ENCODE measurements at places on chromosomes 6 and 20.

- DNase-seq = no peak
Measured at GRCh38 chr6:45548657-45549515, 171.2 kb upstream of the SUPT3H start.

- no peak for DNase-seq
Measured at GRCh38 chr6:56507517-56507916, 135.2 kb downstream of the DST start.

- no peak for DNase-seq
Measured at GRCh38 chr6:44682280-44682679, 294.8 kb downstream of the CDC5L start.

GRCh38 chr6:107746461-107747030 lies 77.6 kb downstream of the SCML4 start:
- no peak for DNase-seq

GRCh38 chr20:57215826-57216471 lies 50.5 kb downstream of the BMP7 start:
- no peak for DNase-seq

GRCh38 chr6:25652007-25652515 lies at the start of gene SCGN:
Gene SCGN, plus strand, starts transcription at chr6:25652215. Its CDS starts 189 bp downstream, at chr6:25652404.
- DNase-seq = peak; percentile 12

- no peak for DNase-seq
Measured at GRCh38 chr6:81640126-81640525, 112.4 kb downstream of the TENT5A start.

- DNase-seq = no peak
Measured at GRCh38 chr6:64227863-64228262, 592.3 kb downstream of the PHF3 start.

DNA sequence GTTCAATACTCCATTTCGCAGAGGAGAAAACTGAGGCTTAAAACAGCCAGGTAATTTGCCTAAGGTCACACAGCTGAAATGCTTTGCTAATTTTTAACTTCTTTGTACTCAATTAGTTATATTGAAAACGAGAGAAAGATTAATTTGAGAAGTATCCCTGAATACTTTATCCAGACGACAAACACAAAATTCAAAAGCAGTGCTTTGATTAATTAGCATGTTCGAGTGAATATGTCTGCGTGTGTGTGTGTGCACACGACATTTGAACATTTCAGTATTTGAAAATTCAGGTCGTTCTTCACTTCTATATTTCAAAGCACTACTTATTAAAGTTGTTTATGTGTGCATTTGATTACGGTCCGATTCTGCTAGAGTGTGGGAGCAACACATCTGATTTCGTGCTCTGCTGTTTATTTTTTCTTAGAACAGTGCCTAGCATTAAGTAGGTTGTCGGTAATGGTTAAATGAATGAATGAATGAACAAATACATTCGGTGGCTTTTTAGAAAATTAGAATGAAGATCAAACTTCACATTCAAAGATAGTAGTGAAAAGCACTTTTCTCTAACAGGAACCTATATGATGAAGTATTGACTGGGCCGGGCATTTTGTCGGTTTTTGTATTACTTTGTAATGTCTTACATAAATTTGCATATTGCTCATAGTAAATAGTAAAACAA lies 36.9 kb upstream of the SYNCRIP start:
- DNase-seq = no peak

DNA sequence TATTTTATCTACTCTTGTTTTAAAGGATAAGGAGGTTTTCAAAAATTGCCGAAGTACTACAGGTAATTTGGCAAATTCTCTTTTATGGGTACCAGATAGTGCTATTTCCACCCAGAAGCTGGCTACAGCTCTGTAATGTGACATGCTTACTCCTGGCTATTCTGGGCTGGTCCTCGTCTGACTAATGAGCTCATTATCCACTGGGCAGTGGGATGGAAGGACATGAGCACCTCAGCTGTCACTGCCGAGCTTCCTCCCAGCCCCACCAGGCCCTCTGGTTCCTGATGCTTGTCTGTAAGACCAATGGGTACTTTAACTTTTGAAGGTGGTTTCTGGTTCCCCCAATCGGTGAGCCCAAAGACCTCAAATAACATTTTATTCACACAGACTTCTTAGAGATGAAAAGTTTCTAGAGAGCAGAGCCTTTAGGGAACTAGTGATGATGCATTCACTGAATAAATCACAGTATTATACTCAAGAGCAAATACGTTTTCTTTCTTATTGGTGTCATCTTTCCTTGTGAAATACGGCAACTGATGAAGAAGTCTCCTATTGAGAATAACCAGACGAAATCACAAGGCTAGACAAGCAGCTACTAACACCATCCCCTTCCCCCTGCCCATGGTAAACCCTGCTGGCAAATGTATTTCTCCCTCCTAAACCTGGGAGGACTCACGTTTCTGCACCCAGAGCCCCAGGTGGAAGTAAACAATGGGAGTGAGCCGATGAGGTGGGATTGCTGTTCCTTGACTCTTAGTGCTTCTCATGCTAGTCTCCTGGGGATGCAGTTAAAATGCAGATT lies 80.8 kb downstream of the SLC22A3 start:
- DNase-seq = no peak

DNA sequence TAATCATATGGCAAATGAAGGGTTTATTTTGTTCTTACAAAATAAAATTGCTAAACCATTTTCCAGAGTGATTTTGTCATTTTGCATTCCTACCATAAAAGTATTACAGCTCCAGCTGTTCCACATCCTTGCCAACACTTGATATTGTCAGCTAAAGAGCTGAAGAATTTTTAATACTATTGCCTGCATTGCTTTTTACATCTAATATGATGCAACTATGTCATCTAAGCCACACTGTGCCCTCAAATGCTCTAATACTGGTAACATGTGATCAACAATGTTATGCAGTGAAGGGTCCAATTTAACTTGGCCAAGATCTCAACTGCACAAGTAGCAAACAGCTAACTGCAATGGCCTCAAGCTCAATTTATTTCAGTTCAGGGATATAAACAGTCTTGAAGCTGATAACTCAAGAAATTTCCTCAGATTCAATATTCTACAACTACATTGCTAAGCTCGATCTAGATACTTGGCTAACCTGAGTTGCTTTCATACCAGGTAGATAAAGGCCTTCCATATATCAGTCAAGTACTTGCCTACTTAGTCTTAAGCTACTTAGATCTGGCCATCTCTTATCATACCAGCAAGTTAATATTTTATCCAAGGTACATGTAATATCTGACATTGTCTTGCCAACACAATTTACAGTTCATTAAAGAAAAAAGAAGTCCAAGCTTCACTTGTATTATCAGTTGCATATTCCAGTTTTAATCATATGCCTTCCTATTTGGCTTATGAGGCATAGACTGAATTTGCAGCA lies 17.0 kb downstream of the AKIRIN2 start:
- no peak for DNase-seq

- no peak for DNase-seq
Measured at GRCh38 chr6:151443911-151444621, 7.9 kb downstream of the RMND1 start.

DNA sequence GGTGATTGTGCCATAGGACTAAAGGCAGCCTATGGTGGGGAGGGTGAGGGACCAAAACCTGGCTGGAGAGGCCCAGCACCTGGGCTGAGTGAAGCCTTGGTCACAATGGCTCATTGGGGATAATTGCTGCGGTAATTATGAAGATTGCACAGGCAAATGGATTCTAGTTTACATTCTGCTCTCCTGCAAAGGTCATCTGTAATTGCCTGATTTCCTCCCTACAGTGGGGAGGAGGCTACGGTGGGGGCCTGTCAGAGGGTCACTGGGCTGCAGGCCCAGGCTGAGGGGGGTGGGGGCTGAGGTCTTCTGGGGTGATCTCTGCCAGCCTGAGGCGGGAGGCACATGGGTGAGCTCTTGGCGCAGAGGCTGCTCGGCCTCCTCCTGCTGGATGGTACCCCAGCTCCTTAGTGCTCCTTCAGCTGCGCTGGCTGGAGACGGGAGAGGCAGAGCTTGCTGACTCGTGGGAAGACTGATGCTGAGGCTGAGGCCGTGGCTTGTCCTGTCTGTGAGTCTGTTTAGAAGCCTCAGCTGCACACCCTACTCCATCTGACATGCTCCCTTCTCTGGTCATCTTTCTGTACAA lies 30.3 kb downstream of the PACSIN1 start:
- no peak for DNase-seq

- peak; percentile 20 for DNase-seq
Measured at GRCh38 chr6:32940656-32941213, at the start of gene HLA-DMB. Gene HLA-DMB, minus strand, starts transcription at chr6:32941028. Its CDS starts 221 bp downstream, at chr6:32940807.

GRCh38 chr6:3119040-3119723 lies 671 bp downstream of the BPHL start:
- no peak for DNase-seq

- DNase-seq = no peak
Measured at GRCh38 chr6:10393544-10394225, 21.2 kb downstream of the TFAP2A start.

GRCh38 chr6:56692523-56693245 lies 50.0 kb upstream of the DST start:
- no peak for DNase-seq

DNA sequence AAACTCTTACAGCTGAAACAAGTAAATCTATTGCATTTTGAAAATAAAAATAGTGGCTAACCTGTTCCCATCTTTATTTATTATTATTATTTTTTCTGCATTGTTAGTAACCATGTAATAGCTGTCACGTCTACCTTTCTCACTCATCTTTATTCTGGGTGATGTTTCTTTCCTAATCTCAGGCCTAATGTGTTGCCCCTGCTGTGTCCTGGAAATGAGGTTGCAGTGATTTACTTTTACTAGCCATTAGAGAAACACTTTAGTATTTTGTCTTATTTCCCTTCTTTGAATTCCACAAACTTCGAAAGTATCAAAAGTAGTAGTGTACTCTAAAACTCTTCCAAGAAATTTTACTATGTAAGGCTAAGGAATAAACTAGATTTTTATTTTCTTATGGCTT lies 546.9 kb downstream of the GRIK2 start:
- DNase-seq = no peak

- no peak for DNase-seq
Measured at GRCh38 chr6:56459030-56459805, 183.5 kb downstream of the DST start.

DNA sequence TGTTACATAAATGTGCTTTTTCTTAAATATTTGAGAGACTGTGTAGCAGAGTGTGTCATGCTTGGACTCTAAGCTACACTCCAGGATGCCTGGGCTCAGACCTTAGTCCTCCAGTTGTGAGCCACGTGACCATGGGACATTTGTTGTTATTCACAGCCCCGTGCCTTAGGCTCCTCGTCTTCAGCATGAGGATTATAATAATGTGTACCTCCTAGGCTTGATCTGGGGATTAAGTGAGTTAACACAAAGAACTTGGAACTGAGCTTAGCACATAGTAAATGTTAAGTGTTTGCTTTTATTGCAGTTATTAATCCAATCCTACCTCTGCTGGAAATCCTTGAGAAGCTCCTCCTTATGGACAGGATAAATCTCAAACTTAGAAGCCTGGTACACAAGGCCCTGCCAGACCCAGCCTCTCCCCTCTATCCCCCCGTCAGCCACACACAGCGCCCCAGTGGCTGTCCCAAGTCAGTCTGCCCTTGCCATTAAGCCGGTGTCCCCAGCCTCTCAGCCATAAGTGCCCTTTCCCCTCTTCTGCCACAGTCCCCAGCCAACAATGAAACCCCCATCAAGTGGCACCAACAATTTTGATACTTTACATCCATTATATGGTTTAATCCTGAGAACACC lies 177.5 kb downstream of the TMEM242 start:
- DNase-seq = no peak

DNA sequence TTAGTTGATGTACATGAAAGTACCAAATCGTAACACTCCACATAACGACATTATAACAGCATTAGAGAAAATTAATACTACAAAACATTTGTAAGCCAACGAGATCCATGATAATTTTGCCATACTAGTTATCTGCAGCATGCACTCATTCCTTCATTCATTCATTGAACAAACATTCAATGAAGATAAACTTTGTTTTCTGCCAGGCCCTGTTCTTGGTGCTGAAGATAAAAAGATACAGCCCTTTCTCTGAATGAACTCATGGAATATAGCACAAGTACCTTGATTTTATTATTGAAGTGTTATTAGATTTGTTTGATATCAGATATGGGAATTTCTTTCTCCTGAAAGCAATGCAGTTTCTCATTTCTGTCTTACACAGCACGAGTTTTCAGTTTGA lies 524.0 kb downstream of the TFAP2A start:
- DNase-seq = no peak

DNA sequence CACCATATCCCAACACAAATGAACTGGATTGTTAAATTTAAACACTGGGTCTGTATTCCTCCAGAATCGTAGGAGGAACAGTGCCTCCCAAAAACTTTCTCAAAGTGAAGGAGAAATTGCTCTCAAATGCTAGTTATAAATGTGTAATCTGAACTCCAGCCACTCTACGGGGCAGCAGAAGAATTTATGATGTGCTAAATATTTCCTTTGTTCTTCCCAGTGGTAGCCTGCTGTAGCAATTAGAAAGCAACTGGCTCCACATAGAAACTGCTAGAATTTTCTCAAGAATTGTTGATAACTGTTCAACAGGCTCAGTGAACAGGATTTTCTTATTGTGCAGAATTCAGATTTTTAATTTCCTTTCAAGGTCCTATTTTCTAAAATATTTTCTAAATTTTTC lies 49.8 kb upstream of the EYA4 start:
- no peak for DNase-seq

DNA sequence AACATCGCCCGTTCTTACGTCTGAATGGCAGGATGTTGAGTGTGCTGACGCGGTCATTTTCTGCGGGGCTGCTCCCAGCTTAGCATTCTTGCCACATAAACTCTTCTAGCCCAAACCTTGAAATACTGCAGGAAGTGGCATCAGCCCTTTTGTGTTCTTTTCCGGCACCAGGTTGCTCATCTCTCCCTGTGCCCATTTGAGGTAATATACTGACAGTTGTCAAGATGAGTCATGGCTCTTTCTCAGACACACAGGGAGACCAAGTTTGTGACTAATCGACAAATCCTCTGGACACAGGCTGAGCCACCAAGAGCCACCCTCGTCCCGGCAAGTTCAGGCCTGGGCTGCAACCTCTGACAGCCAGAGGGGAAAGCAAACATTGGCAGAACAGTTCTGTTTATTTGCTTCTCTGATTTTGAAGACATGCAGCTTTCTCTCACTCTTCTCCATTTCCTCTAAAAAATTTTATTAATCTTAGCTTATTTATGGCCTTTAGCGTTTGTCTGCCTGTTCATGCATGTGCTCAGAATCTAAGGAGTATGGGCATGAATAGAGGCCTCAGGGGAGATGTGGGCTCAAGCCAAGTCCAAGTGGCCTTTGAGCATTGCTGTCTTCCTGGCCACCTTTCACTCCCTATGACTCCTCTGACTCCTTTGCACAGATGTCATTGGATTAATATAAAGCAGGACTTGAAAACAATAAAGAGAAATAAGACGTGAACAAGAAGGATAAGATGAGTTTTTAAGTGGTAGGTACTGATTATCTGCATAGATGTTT lies 328.2 kb upstream of the JAG1 start:
- DNase-seq = no peak

GRCh38 chr20:5390720-5391119 lies 74.0 kb upstream of the PROKR2 start:
- no peak for DNase-seq

Measured in activated CD4-positive, alpha-beta T cell treated with anti-CD3 and anti-CD28 coated beads, Interleukin-2, amount 50 U/mL, for 4 hours (primary cell).